ENCODE measurements at places on chromosomes 2 and 18. TPM values are rescaled to one million over a fixed set of nuclear protein-coding genes. Genes with fewer than 3 reads are reported as not detected.

- DNase-seq = no peak
Observed at GRCh38 chr2:104405623-104406022, 448.3 kb upstream of the POU3F3 start.

GRCh38 chr2:241775223-241776177 is 1.1 kb upstream of the GAL3ST2 start:
- DNase-seq = peak; percentile 1

- DNase-seq = no peak
Observed at GRCh38 chr2:19688059-19688458, 213.7 kb downstream of the TTC32 start.

- no peak for DNase-seq
Observed at GRCh38 chr2:48479915-48480314, 50.0 kb upstream of the STON1 start.

DNA sequence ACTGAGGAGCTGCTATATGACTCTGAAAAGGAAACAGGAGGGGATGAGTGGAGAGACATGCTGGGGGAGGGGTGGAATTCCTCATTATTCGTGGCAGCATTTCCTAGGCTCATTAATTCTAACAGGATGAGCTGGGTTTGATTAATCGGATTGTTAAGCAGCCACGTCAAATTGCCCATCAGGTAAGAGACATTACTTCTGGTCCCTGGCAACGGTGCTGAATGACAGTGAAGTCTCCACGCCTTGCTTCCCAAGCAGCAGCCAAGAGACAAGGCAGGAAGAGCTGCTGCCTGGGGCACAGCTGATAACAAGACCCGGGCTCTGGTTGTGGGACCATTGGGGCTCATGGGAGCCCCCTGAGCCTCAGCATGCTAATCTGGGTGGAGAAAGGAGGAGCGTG is 86.6 kb downstream of the MARCHF4 start:
- DNase-seq = peak; percentile 92

DNA sequence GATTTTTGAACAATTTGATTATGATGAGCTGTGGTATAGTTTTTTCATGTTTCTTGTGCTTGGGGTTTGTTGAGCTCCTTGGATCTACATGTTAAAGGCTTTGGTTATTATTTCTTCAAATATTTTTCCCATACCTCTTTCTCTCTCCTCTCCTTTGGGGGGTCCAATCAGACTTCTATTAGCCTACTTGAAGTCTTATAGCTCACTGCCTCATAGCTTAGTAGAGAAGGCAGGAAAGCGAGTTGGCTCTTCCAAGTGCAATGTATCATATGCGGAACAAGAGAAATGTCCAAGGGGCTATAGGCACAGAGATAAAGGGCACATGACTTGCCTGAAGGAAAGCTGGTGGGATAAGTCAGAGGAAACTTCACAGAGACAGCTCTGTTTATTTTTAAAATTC is 14.1 kb upstream of the FABP1 start:
- DNase-seq = no peak

GRCh38 chr2:241982706-241983570 is 113.4 kb downstream of the RTP5 start:
- DNase-seq = no peak

FEV gene
- total RNA-seq = not detected

Measured in spinal cord (tissue), 10 donors.